H9 (cell line): ENCODE measurements at places on chromosomes 13 and 19. TPM values are rescaled to one million over a fixed set of nuclear protein-coding genes. Genes with fewer than 3 reads are reported as not detected.

- DNase-seq, result no peak
Measured at GRCh38 chr19:14614099-14614412, 31.2 kb downstream of the CLEC17A start.

CEACAM3 gene
- not detected in 2 replicates for total RNA-seq

DNA sequence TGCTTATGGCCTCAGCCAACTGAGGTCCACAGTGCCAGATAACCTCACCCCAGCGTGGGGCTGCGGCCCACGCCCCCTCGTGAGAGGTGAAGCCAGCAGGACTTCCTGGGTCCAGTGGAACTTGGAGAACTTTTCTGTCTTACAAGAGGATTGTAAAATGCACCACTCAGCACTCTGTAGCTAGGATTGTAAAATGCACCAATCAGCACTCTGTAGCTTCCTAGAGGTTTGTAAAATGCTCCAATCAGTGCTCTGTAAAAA, 109.1 kb downstream of the AKAP11 start:
- no peak for DNase-seq

DNA sequence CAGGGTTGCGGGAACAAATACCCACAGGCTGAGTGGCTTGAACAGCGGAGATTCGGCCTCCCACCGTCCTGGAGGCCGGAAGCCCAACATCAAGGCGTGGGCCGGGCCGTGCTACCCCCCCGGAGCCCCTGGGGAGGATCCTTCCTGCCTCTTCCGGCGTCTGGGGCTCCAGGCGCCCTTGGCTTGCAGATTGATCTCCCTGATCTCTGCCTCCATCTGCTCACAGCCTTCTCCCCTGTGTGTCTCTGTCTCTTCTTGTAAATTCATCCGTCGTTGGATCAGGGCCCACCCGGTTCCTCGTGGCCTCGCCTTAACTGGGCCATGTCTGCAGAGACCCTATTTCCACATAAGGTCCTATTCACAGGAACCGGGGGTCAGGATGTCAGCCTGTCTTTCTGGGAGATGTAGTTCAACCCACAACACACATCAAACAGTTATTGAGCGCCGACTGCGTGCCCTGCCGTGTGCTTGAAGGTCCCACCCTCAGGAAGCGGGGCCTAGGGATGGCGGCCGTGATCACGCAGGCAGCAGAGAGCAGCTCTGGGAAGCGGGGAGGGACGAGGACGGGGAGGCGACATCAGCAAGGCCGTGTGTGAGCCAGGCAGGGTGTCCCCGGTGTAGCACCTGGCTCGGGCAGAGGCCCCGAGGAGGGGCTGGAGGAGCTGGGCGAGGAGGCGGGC, 21.3 kb downstream of the HCN2 start:
- no peak for DNase-seq

- peak; percentile 80 for DNase-seq
Measured at GRCh38 chr19:32318884-32319520, 26.4 kb upstream of the ZNF507 start.

GRCh38 chr19:45217957-45218334, 27.3 kb downstream of the EXOC3L2 start:
- DNase-seq, result no peak

DNA sequence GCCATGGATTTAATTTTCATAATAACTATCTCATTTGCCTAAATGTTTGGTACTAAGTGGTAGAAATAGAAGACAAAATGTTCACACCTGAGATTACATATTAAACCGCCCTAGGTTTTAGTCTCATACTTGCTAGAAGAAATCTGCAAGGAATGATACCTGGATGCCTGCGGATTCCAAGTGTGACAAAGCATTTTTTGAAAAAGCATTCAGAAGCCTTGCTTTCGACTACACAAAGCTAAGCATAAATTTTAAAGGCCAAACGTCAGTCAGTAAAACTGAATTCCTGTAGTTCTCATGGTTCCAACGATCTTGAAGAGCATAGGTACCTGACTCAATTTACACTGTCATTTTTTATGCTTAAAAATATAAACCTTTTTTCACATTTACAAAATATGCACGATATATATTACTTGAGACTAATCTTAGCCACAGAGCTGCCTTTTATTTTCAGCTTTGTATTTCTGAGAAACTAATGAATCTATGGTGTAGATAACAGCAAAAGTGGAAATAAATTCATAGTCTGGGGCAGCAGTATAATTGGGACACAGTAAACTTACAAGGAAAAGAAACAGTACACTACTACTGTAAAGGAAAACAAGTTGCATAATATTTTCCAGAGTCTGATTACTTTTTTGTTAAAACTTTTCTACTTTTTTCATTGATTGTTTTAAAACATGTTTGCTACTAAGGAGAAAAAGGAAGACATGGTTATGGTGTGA, 1.2 kb upstream of the LRRC63 start:
- DNase-seq, result no peak

DNA sequence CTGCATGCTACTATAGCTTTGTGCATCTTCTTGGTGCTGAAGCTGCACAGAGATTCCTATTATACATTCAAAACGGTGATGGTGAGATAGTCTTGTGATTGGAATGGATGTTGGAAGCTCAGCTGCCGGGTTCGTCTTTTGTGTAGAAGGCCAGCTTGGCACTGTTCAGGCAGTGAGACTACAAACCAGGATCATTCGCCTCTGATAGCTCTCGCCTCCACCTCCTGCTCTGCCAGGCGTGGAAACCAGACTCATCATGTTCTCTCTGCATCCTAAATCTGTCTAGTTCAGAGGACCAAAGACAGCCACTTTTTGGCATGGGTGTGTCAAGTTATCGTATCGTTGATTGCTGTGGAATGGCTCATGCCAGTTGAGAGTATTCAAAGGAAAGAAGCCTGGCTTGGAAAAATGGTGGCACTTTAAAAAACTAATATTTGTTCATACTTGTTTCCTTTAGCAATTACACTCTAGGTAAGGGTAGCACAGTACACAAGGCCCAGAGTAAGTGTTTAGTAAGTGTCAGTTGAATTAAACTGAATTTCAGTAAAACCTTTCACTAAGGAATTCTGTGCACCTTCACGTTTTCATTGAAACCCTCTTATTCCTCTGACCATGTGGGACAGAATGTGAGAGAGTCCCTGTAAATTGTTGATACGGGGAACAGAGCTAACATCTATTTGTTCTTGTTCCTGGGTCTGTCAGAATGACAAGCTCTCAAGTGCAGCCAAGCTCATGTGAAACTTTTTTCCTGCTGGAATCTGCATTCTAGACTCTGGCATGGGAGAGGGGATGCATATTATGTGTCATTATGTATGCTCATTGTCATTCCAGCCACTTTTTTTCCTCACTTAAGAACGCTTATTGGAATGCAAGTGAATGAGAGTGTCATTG, 69.8 kb downstream of the DPY19L3 start:
- no peak for DNase-seq

- no peak for DNase-seq
Measured at GRCh38 chr13:51726446-51727193, 77.3 kb downstream of the DHRS12 start.

- DNase-seq, result no peak
Measured at GRCh38 chr13:65054277-65054676, 2175.9 kb downstream of the PCDH9 start.

DNA sequence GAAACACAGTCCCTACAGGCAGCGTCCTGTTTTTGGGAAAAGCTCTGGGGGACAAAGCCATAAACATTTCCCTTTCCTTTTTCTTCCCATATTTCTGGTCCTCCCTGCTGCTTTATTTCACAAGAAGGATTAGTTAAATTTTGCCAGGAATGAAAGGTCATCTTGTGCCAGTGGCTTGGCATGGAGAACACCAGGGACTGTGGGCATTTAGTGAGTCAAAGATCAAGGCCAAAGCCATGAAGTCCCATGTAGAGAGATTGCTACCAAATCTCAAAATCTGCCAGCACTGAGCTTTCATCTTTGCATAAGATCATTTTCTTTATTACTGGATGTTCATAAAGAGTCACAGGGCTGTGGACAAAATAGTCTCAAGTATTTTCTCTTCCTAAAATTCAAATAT, 29.1 kb upstream of the SLC46A3 start:
- DNase-seq, result no peak

- no peak for DNase-seq
Measured at GRCh38 chr13:68030152-68030809, 800.1 kb upstream of the PCDH9 start.
